Bronchus fibroblast of lung (primary cell): ENCODE measurements at places on chromosomes 16 and 17. TPM values are rescaled to one million over a fixed set of nuclear protein-coding genes. Genes with fewer than 3 reads are reported as not detected.

SMTNL2 gene
- 0.15 TPM in 1 of 2 replicates, not detected in the other for total RNA-seq

KRT13 gene
- total RNA-seq = not detected in 2 replicates

PRAC1 gene
- not detected in 2 replicates for total RNA-seq

GPR142 gene
- total RNA-seq = not detected in 2 replicates

CLEC10A gene
- total RNA-seq = not detected in 2 replicates

CDR2L gene
- 15.8 and 21.5 TPM in 2 replicates for total RNA-seq

ADAMTS18 gene
- total RNA-seq = not detected in 2 replicates

SULT1A2 gene
- not detected in 2 replicates for total RNA-seq

ERCC4 gene
- total RNA-seq = 4.0 and 6.2 TPM in 2 replicates

GRIN2A gene
- total RNA-seq = under 0.01 TPM in 1 of 2 replicates, not detected in the other

RPUSD1 gene
- 29.1 and 36.0 TPM in 2 replicates for total RNA-seq

TMEM132E gene
- under 0.01 TPM in 1 of 2 replicates, not detected in the other for total RNA-seq

ZACN gene
- not detected in 2 replicates for total RNA-seq

PARD6A gene
- total RNA-seq = 1.8 and 3.0 TPM in 2 replicates

OTOP3 gene
- not detected in 2 replicates for total RNA-seq

CORO1A gene
- 7.4 and 7.7 TPM in 2 replicates for total RNA-seq

ABCA9 gene
- total RNA-seq = under 0.01 TPM in 1 of 2 replicates, not detected in the other

GRAPL gene
- total RNA-seq = 1.5 TPM in 1 of 2 replicates, not detected in the other

PDILT gene
- total RNA-seq = not detected in 2 replicates

KCNH4 gene
- under 0.01 TPM in 1 of 2 replicates, not detected in the other for total RNA-seq

SLC52A1 gene
- 0.15 TPM in 1 of 2 replicates, not detected in the other for total RNA-seq

PRMT7 gene
- total RNA-seq = 35.0 and 48.8 TPM in 2 replicates

C1QTNF8 gene
- total RNA-seq = not detected in 2 replicates

CES3 gene
- total RNA-seq = 0.15 and 0.17 TPM in 2 replicates

FBXO39 gene
- under 0.01 and 0.34 TPM in 2 replicates for total RNA-seq

SMPD3 gene
- under 0.01 TPM in 1 of 2 replicates, not detected in the other for total RNA-seq

NIP7 gene
- total RNA-seq = 22.0 and 23.5 TPM in 2 replicates

PERCC1 gene
- total RNA-seq = not detected in 2 replicates

GPRC5B gene
- 3.2 and 3.7 TPM in 2 replicates for total RNA-seq

TMEM235 gene
- total RNA-seq = not detected in 2 replicates

PRR14 gene
- 21.4 and 23.5 TPM in 2 replicates for total RNA-seq

TBX21 gene
- total RNA-seq = not detected in 2 replicates

SMCR8 gene
- total RNA-seq = 6.5 and 7.2 TPM in 2 replicates

ZNF48 gene
- total RNA-seq = 4.4 and 5.6 TPM in 2 replicates

NDUFAF8 gene
- total RNA-seq = 47.0 and 56.8 TPM in 2 replicates

RHBDL1 gene
- 0.50 and 1.5 TPM in 2 replicates for total RNA-seq

SPATA32 gene
- total RNA-seq = not detected in 2 replicates

CACNG4 gene
- total RNA-seq = not detected in 2 replicates

AATK gene
- total RNA-seq = 0.15 and 0.17 TPM in 2 replicates

KCTD11 gene
- total RNA-seq = 7.6 and 7.9 TPM in 2 replicates

PRDM7 gene
- not detected in 2 replicates for total RNA-seq

MEIOB gene
- total RNA-seq = 0.30 TPM in 1 of 2 replicates, not detected in the other

TAT gene
- total RNA-seq = not detected in 2 replicates

MYH11 gene
- total RNA-seq = not detected in 2 replicates

CIBAR2 gene
- total RNA-seq = not detected in 2 replicates

SYT17 gene
- 0.30 and 0.84 TPM in 2 replicates for total RNA-seq

CCL16 gene
- not detected in 2 replicates for total RNA-seq

RCVRN gene
- total RNA-seq = not detected in 2 replicates

MYH3 gene
- total RNA-seq = under 0.01 and 0.15 TPM in 2 replicates

ADGRG1 gene
- total RNA-seq = 1.8 TPM in 2 replicates

MLYCD gene
- total RNA-seq = 1.2 and 1.8 TPM in 2 replicates

KCTD19 gene
- not detected in 2 replicates for total RNA-seq

TAC4 gene
- total RNA-seq = not detected in 2 replicates

MYH8 gene
- total RNA-seq = not detected in 2 replicates

FKBP10 gene
- total RNA-seq = 235 and 246 TPM in 2 replicates

PAFAH1B1 gene
- 27.1 and 39.7 TPM in 2 replicates for total RNA-seq

CCL11 gene
- total RNA-seq = not detected in 2 replicates

ITPRIPL2 gene
- 14.4 and 18.8 TPM in 2 replicates for total RNA-seq

DPEP3 gene
- total RNA-seq = not detected in 2 replicates
